ENCODE measurements at places on chromosomes 16 and 17. TPM values are rescaled to one million over a fixed set of nuclear protein-coding genes. Genes with fewer than 3 reads are reported as not detected.

The CXCL16 gene
- total RNA-seq, result 27.9 TPM

The ALOX12B gene
- total RNA-seq, result 0.40 TPM

GRCh38 chr16:57233944-57234706 is 10.9 kb upstream of the ARL2BP start:
- no peak for DNase-seq

GRCh38 chr17:61734466-61734865 is 128.9 kb downstream of the BRIP1 start:
- DNase-seq, result no peak

DNA sequence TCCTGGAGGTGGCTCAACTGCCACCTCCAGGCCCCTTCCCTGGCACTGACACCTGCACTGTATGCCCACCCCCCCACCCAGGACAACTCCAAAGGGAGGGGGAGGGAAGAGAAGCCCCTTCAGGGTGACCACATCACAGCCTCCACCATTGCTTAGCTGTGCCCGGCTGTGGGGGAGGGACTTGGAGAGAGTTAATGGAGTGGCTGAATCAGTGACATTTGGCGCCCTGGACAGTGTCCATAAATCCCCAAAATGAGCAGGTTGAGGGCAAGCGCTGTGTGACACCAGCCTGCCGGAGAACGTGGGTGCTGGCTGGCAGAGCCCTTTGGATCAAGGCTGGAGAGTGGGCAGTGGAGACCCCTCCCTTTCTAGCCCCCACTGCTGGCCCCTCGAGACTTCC is 883 bp downstream of the USH1G start:
- no peak for DNase-seq

GRCh38 chr17:36867716-36868341 is 69.4 kb upstream of the LHX1 start:
- DNase-seq, result no peak

- DNase-seq, result no peak
Observed at GRCh38 chr17:29178750-29179231, 1.4 kb downstream of the MYO18A start.

DNA sequence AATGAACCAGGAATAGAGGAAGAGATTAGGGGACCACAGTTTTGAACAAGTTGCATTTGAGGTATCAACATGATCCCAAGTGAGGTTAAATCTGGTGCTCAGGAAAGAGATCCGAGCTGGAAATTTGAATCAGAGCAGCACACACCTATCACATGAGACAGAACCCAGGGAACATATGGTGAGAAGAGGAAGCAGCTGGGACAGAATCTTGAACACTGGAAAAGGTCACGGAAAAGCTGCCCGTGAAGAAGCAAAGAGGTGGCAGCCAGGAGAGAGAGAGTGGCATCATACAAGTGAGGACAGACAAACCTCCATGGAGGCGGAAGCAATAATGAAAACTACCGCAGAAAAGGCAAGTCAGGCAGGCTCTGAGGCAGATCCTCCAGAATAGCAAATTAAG is 36.1 kb downstream of the USP31 start:
- DNase-seq, result no peak

DNA sequence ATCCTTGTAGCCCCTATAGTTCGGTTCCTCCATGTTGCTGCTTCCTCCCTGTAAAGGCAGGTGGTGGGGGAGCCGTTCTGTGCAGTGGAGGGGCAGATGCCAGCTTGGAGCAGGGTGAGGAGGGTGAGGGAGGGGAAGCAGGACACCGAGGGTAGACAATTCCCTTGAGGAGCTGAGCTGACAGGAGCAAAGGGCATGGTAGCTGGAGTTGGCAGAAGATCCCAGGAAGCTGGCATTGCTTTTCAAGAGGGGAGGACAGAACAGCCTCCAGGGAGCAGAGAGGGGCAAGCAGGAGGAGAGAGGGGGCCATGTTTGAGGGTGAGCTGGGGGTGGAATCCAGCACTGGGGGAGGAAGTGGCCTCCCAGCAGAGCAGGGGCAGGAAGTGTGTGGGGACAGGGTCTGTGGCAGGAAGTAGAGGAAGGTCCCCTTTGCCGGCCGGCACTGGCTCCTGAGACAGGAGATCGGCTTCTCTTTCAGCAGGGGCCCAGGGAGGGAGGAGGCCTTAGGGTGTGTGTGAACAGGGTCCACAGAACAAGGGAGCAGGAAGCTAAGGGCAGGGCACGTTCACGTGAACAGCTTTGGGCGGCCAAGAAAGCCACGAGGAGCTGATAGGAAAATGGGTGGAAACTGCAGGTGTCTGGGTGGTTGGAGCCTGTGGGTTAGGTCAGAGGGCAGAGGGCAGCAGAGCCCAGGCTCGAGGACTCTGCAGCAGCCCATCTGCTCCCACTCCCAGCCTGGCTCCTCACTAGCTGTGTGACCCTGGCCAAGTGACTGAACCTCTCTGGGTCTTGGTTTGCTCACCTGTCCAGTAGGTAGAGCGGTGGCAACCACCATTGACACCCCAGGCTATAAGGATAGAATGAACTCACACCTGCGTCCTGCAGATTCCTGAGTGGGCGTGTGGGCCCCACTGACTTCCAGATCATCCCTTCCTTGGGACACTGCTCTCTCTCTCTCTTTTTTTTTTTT is 17.5 kb upstream of the SPNS2 start:
- DNase-seq, result no peak
